Cardiac muscle cell (in vitro differentiated cells and primary cell): ENCODE measurements at places on chromosomes 1 and 21. TPM values are rescaled to one million over a fixed set of nuclear protein-coding genes. Genes with fewer than 3 reads are reported as not detected.

- H3K4me1 ChIP-seq = peaks cover 19% of the 10 kb centered on the region
- H3K36me3 ChIP-seq = no peaks in the 10 kb centered on the region
- H3K27me3 ChIP-seq = no peaks in the 10 kb centered on the region
- H3K27ac ChIP-seq = peak overlapping the region; percentile 79
- no peak for DNase-seq
Observed at GRCh38 chr1:205293350-205294074, 28.0 kb downstream of the NUAK2 start.

GRCh38 chr1:22050330-22050729 is 2.2 kb upstream of the CDC42 start:
- DNase-seq = no peak
- H3K27ac ChIP-seq = no peak overlapping the region
- no peaks in the 10 kb centered on the region for H3K27me3 ChIP-seq
- H3K4me3 ChIP-seq = no peak overlapping the region

- no peak for DNase-seq
- no peak overlapping the region for H3K27ac ChIP-seq
- no peaks in the 10 kb centered on the region for H3K4me1 ChIP-seq
- H3K4me3 ChIP-seq = no peak overlapping the region
Observed at GRCh38 chr1:97895278-97895677, 25.6 kb downstream of the DPYD start.

- no peak overlapping the region for H3K27ac ChIP-seq
- DNase-seq = no peak
- no peak overlapping the region for H3K4me3 ChIP-seq
- no peaks in the 10 kb centered on the region for H3K27me3 ChIP-seq
- no peaks in the 10 kb centered on the region for H3K4me1 ChIP-seq
Observed at GRCh38 chr1:97901017-97901658, 19.7 kb downstream of the DPYD start.

DNA sequence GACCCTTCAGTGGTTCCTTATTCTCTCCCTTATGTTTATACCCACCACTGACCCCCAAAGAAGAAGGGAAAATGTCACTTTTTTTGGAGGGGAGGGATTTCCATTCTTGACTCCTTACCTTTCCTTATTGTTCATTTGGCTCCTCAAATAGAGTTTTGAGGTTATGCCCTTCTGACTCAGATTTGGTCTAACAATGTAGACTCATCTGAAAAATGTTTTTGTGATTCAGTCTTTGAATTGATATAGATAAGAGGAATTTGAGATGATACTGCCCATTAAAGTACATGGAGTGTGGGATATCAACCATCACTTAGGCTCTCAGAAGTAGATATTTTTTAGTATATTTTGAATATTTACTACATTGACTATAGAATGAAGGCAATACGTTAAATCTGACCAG is 16.1 kb downstream of the USP1 start:
- no peak overlapping the region for H3K4me3 ChIP-seq
- peaks cover 8% of the 10 kb centered on the region for H3K4me1 ChIP-seq

DNA sequence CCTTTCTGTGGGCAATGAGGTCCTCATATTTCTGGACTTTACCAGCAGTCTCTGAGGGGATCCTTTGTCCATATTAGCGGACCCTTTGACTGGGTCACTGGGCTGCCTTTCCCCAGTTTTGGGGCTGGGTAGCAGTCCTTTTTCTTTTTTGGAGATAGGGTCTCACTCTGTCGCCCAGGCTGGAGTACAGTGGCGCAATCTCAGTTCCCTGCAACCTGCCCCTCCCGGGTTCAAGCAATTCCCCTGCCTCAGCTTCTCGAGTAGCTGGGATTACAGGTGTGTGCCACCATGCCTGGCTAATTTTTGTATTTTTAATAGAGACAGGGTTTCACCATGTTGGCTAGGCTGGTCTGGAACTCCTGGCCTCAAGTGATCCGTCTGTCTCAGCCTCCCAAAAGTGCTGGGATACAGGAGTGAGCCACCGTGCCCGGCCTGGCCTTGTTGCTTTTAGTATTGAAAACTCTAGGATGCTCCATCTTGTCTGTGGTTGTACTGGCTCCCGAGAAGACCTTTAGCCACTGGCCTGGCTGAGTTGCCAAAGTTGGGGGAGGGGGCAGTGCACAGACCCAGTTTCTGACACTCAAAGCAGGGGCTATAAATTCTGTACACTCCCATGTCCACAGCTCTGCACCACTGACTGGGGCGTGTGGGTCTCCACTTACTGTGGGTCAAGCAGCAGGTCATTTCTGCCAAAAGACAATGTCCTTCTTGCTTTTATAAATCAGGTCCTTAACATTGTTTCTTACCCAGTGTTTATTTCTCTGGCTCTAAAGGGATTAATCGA is 33.1 kb downstream of the MAN1C1 start:
- H3K4me1 ChIP-seq = peaks cover 28% of the 10 kb centered on the region
- H3K36me3 ChIP-seq = no peaks in the 10 kb centered on the region
- H3K27ac ChIP-seq = peak overlapping the region; percentile 50

DNA sequence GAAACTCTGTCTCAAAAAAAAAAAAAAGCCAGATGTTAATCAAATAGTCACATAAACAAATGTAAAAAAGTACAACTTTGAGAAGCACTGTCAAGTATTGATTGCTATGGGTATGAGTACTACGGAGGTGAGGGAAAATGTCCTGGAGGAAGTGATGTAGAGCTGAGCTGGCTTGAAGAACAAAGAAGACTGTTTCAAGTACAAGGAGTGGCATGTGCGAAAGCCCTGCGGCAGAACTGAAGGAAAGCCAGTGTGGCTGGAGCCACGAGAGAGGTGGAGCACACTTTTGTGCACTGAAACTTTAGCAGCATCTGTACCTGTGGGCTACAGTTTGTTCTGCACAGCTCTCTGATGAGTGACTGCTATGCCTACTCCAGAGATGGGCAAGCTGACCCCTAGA is 5.4 kb upstream of the RPS6KA1 start:
- no peaks in the 10 kb centered on the region for H3K36me3 ChIP-seq
- no peak overlapping the region for H3K4me3 ChIP-seq
- no peak overlapping the region for H3K27ac ChIP-seq
- no peaks in the 10 kb centered on the region for H3K27me3 ChIP-seq
- no peak for DNase-seq

- H3K36me3 ChIP-seq = no peaks in the 10 kb centered on the region
- no peak for DNase-seq
- no peaks in the 10 kb centered on the region for H3K4me1 ChIP-seq
- no peak overlapping the region for H3K4me3 ChIP-seq
Observed at GRCh38 chr1:36851595-36851994, 182.7 kb downstream of the GRIK3 start.

DNA sequence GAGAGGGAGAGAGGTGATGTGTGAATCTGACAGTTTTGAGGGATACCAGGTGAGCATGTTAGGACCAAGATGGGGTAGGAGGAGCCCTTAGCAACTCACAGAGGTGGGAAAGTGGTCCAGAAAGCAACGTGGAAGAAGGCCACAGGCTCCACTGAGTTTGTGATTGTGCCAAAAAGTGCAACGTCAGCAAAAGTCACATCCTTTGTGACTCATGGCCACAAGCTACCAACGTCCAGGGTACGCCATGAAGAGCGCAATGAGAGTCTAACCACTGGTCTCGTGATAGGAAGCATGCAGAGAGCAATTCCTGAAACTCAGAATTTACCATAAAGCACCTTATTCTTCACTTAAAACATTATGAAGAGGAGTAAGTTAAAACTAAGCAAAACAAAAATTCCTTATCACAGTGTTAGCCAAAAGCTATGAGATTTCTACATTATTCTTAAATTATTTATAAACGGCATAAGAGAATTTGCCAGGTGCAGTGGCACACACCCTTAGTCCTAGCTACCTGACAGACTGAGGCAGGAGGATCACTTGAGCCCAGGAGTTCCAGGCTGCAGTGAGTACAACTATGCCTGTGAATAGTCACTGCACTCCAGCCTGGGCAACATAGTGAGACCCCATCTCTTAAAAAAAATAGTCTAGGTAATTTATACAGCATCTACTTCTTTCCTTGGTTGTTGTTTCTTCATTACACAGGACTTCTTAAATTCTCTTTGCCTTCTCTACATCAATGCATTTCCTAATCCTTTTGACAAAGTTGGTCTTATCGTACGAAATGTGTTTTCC is 55.2 kb downstream of the COLGALT2 start:
- no peak for DNase-seq
- no peaks in the 10 kb centered on the region for H3K27me3 ChIP-seq
- H3K4me3 ChIP-seq = no peak overlapping the region

- peaks cover 14% of the 10 kb centered on the region for H3K4me1 ChIP-seq
- H3K4me3 ChIP-seq = no peak overlapping the region
- no peaks in the 10 kb centered on the region for H3K36me3 ChIP-seq
- DNase-seq = peak; percentile 57
Observed at GRCh38 chr1:25549273-25550154, 6.1 kb downstream of the LDLRAP1 start.

The SLC25A44 gene
- total RNA-seq = 9.2 and 9.7 TPM in 2 replicates

The GUCA2A gene
- not detected in 2 replicates for total RNA-seq
